Mononuclear cell (primary cell): ENCODE measurements at places on chromosomes 2 and 18. TPM values are rescaled to one million over a fixed set of nuclear protein-coding genes. Genes with fewer than 3 reads are reported as not detected.

The LTBP1 gene
- total RNA-seq, result 13.6 TPM

The CYTIP gene
- total RNA-seq, result 766 TPM

The NAT8 gene
- total RNA-seq, result not detected

The IL36G gene
- total RNA-seq, result not detected

The TSPYL6 gene
- total RNA-seq, result not detected

The RNF152 gene
- 0.73 TPM for total RNA-seq
